Activated naive CD8-positive, alpha-beta T cell treated with anti-CD3 and anti-CD28 coated beads for 36 hours (primary cell): ENCODE measurements at places on chromosomes 7 and 10. TPM values are rescaled to one million over a fixed set of nuclear protein-coding genes. Genes with fewer than 3 reads are reported as not detected.

DNA sequence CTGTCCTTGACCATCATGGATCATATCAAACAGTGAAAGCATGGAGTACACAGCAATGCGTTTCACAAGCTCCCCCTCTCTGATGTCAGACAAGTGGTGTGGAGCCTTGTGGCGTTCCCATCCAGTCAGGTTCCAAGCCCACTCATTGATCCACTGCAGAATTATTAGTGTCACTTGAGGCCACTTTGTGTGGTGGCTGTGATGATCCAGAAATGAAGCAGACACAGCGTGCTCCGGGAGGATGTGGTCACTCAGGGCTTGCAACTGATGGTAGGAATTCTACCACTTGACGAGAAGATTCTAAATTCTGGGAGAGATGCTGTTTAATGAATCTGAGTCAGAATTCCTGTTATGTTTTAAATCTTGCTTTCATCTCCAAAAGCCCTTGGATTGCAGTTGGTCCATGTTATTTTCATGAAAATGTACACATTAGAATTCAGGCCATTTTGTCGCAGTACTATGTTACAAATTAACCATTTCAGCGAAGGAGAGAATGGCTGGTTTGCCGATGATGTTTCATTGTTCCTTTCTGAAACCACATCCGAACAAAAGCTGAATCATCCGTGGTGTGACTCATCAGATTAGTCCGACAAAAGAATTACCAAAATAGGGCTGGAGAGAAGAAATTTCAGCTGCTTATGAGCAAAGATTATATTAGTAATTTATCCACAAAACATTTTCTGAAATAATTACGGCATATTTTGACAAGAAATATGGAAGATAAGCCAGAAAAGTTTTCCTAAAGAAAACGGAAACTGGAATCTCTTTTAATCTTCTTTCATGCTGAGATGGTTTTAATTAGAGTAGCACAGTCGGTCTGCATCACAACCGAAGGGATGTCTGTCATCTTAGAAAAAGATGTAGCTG, 48.1 kb downstream of the INSYN2A start:
- DNase-seq: no peak

LRRD1 gene
- total RNA-seq: not detected

ASB10 gene
- not detected for total RNA-seq

GRCh38 chr10:102423372-102423968, 2.8 kb downstream of the FBXL15 start:
- no peak for DNase-seq

GRCh38 chr7:47720907-47721244, 139.0 kb upstream of the TNS3 start:
- no peak for DNase-seq

OPN1SW gene
- not detected for total RNA-seq

CRPPA gene
- 1.9 TPM for total RNA-seq

DNA sequence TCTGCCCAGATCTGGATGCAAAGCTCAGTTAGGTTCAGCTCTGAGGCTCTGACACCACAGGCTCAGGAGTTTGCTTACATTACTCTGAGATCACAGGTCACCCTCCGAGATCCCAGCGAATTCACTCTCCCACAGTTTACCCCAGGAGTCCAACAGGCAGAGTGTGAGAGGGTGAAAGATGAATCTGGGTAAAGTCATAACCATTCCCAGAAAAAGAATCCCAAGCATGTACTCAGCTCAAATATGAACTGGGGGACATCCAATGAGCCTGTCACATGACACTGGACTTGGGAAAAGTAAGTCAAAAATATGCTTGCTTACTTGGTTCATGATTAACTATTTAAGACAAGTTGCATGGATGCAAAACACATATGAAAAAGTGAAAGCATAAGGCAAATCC, 110.3 kb upstream of the ARID5B start:
- DNase-seq: no peak

ADGRA1 gene
- total RNA-seq: not detected

DNA sequence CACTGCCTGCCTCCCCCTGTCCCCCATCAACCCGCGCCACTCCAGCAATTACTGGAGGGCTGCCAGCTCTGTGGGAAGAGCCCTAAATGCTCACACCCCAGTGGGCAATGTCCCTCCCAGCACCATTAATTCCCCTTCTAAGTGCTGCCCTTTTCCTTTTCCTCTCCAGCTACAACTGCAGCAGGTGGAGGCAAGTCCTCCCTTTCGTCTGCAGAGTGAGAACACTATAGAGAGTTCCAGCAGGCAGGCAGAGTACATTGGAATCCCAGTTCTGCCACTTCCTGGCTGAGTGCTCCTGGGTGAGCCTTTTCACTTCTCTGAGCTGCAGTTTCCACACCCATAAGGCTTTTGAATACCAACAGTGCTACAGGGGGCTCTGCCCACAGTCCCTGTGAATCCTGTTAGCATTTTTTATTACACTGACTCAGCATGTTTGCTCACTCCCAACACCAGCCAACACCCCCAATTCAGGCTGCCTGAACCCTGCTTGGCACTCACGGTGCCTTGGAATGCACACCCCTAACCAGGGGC, 447.0 kb downstream of the GRID1 start:
- DNase-seq: no peak

DNA sequence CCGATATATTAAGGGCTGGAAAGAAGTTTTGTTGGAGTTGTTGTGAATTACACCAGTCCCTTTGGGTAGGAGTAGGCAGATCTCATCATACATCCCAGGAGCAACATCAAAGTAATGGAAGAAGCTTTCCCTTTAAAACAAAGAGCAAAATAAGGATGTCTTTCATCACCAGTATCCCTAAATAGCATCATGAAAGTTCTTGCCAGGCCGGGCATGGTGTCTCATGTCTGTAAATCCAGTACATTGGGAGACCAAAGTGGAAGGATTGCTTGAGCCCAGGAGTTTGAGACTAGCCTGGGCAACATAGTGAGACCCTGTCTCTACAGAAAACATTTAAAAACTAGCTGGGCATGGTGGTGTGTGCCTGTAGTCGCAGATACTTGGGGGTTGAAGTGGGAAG, 38.7 kb downstream of the LRRC20 start:
- no peak for DNase-seq

GRCh38 chr7:151017370-151017952, 6.8 kb downstream of the ATG9B start:
- no peak for DNase-seq

CYP2W1 gene
- not detected for total RNA-seq

GRCh38 chr7:74092321-74092963, 8.8 kb downstream of the LIMK1 start:
- no peak for DNase-seq

HIP1 gene
- 1.9 TPM for total RNA-seq

GRCh38 chr10:116163333-116164131, 109.5 kb downstream of the GFRA1 start:
- no peak for DNase-seq

DNA sequence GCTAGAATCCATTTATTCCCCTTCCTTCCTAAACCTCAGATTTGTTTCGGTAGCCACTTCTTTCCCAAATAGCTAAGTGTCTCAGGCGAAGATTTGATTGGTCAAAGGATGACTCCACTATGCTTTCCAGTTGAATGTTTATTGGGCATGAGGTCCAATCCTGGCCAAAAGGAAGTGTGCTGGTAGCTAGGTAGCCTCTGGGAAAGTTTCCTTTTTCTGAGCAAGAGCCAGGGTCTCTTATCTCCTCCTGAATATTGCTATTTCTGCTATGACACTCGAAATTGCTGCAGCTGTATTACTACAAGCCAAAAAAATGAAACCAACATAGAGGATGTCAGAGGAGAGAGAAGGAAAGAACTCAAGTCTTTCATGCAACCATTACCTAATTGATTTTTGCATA, 53.4 kb upstream of the MKX start:
- DNase-seq: no peak

GRCh38 chr7:55546814-55547213, 25.5 kb downstream of the VOPP1 start:
- DNase-seq: peak; percentile 24

- no peak for DNase-seq
These were observed 657.4 kb upstream of the ZWINT start for GRCh38 chr10:57018452-57018851.

PPP1R17 gene
- not detected for total RNA-seq

DNA sequence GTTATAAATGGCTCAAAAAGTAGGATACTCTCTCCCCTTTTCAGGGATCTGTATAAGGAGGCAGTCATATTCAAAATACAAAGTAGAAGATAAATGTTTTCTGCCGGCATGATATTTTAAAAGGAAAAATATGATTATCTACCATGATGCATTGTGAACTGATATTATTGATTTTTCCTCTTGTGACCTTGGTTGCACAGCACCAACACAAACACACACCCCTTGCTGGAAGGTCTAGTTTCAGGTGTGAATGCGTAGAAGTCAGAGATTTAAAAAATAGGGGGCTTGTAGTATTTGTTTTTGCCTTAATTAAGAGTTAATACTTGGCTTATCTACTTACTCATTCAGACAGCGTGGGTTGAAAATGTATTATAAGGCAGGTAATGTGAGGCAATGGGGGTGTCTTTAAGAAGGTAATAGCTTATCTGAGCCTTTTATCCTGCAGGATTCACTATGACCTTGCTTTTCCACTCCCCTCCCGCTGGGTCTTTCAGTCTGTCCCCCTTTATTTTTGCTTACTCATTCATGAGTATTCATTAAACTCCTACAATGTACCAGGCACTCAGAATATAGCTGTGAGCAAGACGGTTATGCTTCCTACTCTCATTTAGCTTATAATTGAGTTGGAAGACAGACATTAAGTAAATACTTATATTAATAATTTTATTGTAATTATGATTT, 390.6 kb downstream of the SDK1 start:
- no peak for DNase-seq

GRCh38 chr7:130091999-130092398, 21.7 kb downstream of the KLHDC10 start:
- DNase-seq: no peak
